ENCODE measurements at places on chromosomes 2 and 18. TPM values are rescaled to one million over a fixed set of nuclear protein-coding genes. Genes with fewer than 3 reads are reported as not detected.

The SGPP2 gene
- total RNA-seq, result not detected

The GKN2 gene
- total RNA-seq, result not detected

The ALPI gene
- total RNA-seq, result not detected

The VWC2L gene
- not detected for total RNA-seq

The GDF7 gene
- 0.14 TPM for total RNA-seq

The CEP76 gene
- total RNA-seq, result 12.0 TPM

The SLC14A1 gene
- 27.6 TPM for total RNA-seq

The UGT1A5 gene
- total RNA-seq, result not detected

The ANKRD23 gene
- 1.00 TPM for total RNA-seq

The LIMS1 gene
- 42.1 TPM for total RNA-seq

Measured in smooth muscle cell of bladder (primary cell).